Activated naive CD4-positive, alpha-beta T cell treated with anti-CD3 and anti-CD28 coated beads for 36 hours (primary cell): ENCODE measurements at places on chromosomes 12 and 14. TPM values are rescaled to one million over a fixed set of nuclear protein-coding genes. Genes with fewer than 3 reads are reported as not detected.

Gene LRRC10
- not detected for total RNA-seq

Gene TRPV4
- total RNA-seq, result not detected

DNA sequence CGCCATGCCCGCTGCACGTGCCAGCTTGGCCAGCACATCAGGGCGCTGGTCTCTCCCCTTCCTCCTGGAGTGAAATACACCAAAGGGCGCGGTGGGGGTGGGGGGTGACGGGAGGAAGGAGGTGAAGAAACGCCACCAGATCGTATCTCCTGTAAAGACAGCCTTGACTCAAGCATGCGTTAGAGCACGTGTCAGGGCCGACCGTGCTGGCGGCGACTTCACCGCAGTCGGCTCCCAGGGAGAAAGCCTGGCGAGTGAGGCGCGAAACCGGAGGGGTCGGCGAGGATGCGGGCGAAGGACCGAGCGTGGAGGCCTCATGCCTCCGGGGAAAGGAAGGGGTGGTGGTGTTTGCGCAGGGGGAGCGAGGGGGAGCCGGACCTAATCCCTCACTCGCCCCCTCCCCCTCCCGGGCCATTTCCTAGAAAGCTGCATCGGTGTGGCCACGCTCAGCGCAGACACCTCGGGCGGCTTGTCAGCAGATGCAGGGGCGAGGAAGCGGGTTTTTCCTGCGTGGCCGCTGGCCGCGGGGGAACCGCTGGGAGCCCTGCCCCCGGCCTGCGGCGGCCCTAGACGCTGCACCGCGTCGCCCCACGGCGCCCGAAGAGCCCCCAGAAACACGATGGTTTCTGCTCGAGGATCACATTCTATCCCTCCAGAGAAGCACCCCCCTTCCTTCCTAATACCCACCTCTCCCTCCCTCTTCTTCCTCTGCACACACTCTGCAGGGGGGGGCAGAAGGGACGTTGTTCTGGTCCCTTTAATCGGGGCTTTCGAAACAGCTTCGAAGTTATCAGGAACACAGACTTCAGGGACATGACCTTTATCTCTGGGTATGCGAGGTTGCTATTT lies 914 bp upstream of the CCND2 start:
- no peaks in the 10 kb centered on the region for H3K27me3 ChIP-seq
- peak overlapping the region; percentile 99 for H3K4me3 ChIP-seq
- DNase-seq, result peak; percentile 81
- H3K36me3 ChIP-seq, result peaks cover 38% of the 10 kb centered on the region
- H3K27ac ChIP-seq, result peak overlapping the region; percentile 99
- H3K4me1 ChIP-seq, result peaks cover 22% of the 10 kb centered on the region

- no peak overlapping the region for H3K4me3 ChIP-seq
- no peaks in the 10 kb centered on the region for H3K4me1 ChIP-seq
- H3K27ac ChIP-seq, result no peak overlapping the region
- H3K36me3 ChIP-seq, result no peaks in the 10 kb centered on the region
- peaks cover 9% of the 10 kb centered on the region for H3K27me3 ChIP-seq
- DNase-seq, result no peak
Measured at GRCh38 chr12:127025545-127025944, 1241.4 kb upstream of the TMEM132C start.

GRCh38 chr14:75440733-75441477 lies 13.1 kb downstream of the JDP2 start:
- H3K27ac ChIP-seq, result no peak overlapping the region
- H3K36me3 ChIP-seq, result no peaks in the 10 kb centered on the region
- H3K4me1 ChIP-seq, result no peaks in the 10 kb centered on the region
- DNase-seq, result no peak

GRCh38 chr12:49612210-49612609 lies 6.8 kb upstream of the FAM186B start:
- H3K27ac ChIP-seq, result no peak overlapping the region
- no peaks in the 10 kb centered on the region for H3K4me1 ChIP-seq
- no peak overlapping the region for H3K4me3 ChIP-seq
- peaks cover 2% of the 10 kb centered on the region for H3K36me3 ChIP-seq
- no peak for DNase-seq
- H3K27me3 ChIP-seq, result peaks cover 7% of the 10 kb centered on the region
